NCI-H82 (cell line): ENCODE measurements at places on chromosomes 2 and 18.

- peak; percentile 74 for DNase-seq
Measured at GRCh38 chr2:138373993-138374408, 127.6 kb upstream of the SPOPL start.

DNA sequence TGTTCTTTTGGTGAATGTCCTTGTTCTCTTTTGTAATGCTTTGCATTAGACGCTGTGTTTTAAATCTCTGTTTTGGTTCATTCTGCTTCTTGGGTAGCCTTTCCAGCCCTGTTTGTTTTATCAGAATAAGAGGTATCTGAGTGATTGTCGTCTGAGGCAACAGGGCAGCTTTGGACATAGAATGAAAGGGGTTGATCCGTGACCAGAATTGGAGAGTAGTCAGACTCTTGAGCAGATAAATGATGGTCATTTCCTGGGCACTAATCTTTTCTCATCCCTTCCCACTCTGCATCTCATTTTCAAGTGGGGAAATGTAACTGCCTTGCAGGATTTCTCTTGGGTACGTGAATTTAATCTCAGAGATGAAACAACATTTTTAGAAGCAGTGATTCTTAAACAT, 61.4 kb downstream of the TAF4B start:
- no peak for DNase-seq

DNA sequence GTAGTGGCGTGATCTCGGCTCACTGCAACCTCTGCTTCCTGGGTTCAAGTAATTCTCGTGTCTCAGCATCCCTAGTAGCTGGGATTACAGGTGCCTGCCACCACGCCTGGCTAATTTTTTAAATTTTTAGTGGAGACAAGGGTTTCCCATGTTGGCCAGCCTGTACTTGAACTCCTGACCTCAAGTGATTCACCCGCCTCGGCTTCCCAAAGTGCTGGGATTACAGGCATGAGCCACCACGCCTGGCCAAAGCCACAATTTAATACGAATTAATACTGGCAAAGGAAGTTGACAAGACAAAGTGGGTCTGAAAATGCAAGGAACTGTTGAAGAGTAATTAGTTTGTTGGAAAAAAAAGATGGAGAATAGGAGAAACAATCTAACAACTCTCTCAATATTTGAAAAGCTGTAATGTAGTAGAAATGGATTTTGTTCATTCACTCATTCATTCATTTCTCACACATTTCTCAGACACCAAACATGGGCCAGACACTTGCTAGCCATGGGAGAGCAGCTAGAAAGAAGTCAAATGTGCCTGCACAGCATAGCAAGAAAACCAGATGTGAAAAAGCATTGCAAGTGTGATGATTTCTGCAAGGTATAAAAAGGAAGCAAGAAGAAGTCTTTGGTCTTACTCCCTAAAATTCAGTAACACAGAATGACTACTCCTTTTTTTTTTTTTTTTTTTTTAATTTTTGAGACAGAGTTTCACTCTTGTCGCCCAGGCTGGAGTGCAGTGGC, 39.4 kb upstream of the ATL2 start:
- no peak for DNase-seq

DNA sequence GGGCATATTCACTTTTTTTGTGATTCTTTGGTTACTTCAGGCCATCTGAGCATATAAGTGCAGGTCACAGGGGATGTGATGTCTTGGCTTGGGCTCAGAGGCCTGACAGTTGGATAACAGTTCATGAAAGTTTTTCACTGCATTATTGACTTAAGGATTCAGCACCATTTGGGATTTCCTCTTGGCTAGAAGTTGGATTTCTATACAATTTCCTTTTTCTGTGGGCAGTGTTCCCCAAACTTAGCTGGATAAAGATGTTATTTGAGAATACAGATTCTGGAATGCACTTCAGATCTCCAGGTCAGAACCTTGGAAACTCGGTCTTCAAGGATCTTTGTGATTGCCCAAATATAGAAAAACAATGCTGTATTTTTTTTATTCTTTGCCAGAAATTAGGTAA, 78.0 kb downstream of the GALNT3 start:
- no peak for DNase-seq

DNA sequence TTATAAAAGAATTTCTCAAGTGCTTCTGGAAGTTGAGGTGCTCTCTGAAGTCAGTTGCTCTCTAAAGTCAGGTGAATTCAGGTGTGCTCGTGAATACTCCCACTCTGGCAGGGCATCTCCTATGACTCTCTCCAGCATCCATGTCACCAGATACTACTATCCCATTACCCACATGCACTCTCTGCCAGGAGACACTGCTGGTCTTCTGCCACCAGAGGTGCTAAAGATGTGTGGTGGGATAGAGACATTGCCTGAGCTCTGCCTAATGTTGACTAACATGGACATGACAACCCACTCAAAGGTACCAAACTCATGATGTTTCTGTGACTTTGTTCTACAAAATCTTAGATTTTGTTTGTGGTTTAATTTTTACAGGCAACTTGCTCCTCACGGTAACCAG, 106.4 kb upstream of the HNRNPA3 start:
- DNase-seq: peak; percentile 51

GRCh38 chr2:133865141-133865540, 296.9 kb upstream of the NCKAP5 start:
- no peak for DNase-seq

- peak; percentile 83 for DNase-seq
Measured at GRCh38 chr2:170716851-170717598, 1.9 kb downstream of the SP5 start.
